ENCODE measurements at places on chromosomes 2 and 18.

- DNase-seq, result no peak
Observed at GRCh38 chr18:35283923-35284794, 5.9 kb downstream of the ZSCAN30 start.

DNA sequence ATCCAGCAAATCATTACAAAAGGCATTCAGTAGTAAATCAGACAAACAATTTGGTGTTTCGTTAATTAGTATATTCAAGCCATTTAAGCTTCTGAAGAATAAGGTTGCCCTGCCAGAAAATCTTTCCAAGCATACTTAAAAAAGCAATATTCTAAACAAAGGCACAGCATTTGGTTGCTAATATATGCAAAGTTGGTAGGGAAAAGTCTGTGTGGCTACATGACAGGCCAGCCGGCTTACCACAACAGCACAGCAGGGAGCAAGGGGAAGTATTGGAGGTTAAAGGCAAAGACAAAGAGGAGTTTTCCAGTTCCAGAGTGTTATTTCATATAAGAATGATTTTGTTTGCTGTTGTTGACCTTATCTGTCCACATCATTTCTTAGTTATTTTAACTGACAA lies 282.3 kb downstream of the MBD5 start:
- no peak for DNase-seq

GRCh38 chr2:34037157-34037556 lies 438.1 kb upstream of the FAM98A start:
- DNase-seq, result no peak

GRCh38 chr18:59906203-59906602 lies 6.4 kb downstream of the PMAIP1 start:
- DNase-seq, result no peak

DNA sequence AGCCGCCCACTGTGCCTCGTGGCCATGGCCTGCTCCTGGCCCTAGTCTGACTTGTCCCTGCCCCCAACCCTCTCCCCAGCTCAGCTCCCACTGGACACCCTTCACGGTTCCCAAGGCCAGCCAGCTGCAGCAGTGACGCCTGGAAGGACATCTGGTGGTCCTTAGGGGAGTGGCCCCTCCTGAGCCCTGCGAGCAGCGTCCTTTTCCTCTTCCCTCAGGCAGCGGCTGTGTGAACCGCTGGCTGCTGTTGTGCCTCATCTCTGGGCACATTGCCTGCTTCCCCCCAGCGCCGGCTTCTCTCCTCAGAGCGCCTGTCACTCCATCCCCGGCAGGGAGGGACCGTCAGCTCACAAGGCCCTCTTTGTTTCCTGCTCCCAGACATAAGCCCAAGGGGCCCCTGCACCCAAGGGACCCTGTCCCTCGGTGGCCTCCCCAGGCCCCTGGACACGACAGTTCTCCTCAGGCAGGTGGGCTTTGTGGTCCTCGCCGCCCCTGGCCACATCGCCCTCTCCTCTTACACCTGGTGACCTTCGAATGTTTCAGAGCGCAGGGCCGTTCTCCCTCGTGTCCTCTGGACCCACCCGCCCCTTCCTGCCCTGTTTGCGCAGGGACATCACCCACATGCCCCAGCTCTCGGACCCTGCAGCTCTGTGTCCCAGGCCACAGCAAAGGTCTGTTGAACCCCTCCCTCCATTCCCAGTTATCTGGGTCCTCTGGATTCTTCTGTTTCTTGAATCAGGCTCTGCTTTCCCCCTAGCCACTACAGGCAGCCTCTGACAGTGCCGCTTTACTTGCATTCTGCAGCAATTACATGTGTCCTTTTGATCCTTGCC lies 35.8 kb downstream of the ANO7 start:
- DNase-seq, result no peak

DNA sequence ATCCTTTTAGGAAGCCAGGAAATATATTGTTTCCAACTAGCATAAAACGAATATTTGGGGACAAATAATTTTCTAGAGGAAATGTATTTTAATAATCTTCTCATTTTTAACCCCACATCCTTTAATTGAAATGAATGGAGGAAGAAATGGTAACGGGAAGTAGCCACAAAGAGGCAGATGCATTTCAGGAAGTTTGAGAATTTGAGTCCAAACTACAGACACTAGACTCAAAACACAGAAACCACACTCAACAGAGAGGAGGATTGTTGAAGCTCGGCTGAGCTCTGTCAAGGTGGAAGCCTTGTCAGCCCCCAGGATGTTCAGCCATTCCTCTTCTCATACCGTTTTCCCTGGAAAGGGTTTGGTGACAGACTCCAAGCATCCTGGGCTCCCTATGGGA lies 288.5 kb downstream of the NAPG start:
- DNase-seq, result no peak

DNA sequence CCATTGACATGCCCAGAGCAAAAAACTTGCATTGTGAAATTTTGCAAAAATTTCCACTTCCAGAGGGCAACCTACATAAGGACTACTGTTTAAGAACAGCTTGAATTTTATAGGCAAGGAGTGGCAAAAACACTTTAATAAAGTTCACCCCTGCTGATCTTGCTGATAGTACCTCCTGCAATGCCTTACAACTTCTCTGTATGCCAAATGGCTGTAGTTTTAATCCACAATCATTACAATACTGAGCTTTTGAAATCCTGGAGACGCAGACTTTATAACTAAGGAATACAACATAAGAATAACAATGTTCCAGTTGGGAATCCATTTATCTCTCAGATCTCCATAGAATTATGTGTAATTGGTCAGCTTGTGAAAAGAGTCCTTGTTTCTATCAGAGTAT lies 247.5 kb downstream of the KCNJ3 start:
- no peak for DNase-seq
